HuH-7 (cell line): ENCODE measurements at places on chromosomes 5 and 9.
A peak's percentile ranks its signal among the peaks of the same experiment; 100 is the strongest.

DNA sequence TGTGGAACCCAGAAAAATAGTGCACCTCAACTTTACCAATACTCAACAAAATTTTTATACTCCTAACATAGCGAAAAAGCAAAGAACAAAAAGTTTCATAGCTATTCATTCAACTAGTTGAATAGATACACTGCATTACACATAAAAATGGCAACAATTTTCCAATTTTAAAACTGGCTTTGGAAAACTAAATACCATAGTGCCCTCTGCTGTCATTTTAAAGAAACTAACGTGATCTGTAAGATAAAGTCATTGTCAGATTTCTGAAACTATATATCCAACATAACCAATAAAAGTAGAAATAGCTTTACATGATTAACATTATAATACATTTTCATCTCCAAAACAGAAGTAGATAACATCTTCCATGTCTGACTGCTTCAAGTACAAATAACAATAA, 31.6 kb downstream of the DTWD2 start:
- peak; percentile 17 for DNase-seq

DNA sequence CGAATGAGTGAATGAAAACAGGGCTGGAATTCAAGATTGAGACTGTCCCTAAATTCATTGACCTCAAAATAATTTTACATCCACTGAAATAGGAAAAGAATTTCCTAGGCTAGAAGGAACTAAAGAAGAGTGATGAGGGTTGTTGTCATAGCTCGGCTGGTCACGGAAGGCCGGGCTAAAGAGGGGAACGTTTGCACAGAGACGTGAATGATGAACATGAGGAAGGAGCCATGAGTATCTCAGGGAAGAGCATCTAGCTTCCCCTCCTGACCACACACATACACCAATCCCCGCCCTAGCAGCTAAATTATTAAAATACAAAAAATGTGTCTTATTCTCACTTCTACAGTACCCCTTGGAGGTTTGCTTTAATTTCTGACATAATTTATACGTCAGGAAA, 124.4 kb upstream of the ABCA1 start:
- no peak for DNase-seq

DNA sequence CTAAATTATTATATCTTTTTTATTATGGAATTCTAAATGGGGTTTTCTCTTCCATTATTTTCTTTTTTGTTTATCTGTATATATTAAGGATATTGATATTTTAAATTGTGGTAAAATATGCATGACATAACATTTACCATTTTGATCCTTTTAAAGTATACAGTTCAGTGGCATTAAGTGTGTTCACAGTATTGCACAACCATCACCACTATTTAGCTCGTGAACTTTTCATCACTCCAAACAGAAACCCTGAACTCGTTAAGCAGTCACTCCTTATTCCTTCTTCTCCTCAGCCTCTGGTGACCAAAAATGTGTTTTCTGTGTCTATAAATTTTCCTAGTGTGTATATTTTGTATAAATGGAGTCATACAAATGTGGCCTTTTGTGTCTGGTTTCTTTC, 188.2 kb downstream of the CCDC171 start:
- no peak for DNase-seq

GRCh38 chr5:8188874-8189565, 320.1 kb downstream of the MTRR start:
- DNase-seq: no peak

- no peak for DNase-seq
Observed at GRCh38 chr5:110376281-110376951, 350.1 kb downstream of the TMEM232 start.

- no peak for DNase-seq
Observed at GRCh38 chr9:116027511-116027910, 126.1 kb upstream of the PAPPA start.

GRCh38 chr5:123371575-123372179, 51.5 kb downstream of the CEP120 start:
- peak; percentile 12 for DNase-seq

GRCh38 chr5:19240170-19240569, 747.8 kb downstream of the CDH18 start:
- no peak for DNase-seq

DNA sequence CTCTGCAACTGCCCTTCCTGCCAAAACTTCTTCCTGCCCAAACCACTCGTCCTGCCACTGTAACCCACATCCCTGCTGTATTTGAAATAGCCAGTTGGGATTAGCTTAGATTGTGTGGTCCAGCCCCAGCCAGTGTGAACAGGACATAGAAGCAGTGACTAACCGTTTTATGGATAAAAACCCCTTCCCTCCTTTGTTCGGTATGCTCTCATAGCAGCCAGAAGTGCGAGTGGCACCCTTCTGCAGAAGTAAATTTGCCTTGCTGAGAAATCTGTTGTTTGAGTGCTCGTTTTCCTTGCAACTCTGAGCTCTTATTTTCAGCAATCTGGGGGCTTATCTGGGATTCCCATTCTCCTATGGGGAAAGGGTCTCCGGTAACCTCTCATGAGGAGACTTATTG, 470.0 kb downstream of the PRDM9 start:
- no peak for DNase-seq

DNA sequence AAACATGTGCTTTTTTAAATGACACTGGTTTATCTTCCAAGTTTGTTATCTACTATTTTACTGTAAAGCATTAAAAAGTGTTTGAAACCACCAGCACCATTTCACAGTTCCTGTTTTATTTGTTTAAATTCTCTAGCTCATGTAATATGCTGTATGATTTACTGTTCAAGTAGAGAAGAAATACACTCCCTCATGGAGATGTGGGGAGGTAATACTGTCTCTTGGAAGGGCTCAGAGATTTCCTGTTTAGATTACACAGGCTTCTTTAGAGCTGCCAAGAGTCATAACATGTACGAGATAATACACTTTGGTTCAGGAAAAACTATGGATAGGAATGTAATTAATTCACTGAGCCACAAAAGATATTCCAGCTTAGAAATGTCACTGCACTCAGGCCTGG, 135.0 kb upstream of the CCDC152 start:
- DNase-seq: no peak
